ENCODE measurements at places on chromosomes 12 and 14.

- DNase-seq = no peak
These were observed 1.6 kb downstream of the FMNL3 start for GRCh38 chr12:49705479-49706134.

GRCh38 chr12:10853776-10854175 lies 4.5 kb upstream of the PRR4 start:
- no peak for DNase-seq

DNA sequence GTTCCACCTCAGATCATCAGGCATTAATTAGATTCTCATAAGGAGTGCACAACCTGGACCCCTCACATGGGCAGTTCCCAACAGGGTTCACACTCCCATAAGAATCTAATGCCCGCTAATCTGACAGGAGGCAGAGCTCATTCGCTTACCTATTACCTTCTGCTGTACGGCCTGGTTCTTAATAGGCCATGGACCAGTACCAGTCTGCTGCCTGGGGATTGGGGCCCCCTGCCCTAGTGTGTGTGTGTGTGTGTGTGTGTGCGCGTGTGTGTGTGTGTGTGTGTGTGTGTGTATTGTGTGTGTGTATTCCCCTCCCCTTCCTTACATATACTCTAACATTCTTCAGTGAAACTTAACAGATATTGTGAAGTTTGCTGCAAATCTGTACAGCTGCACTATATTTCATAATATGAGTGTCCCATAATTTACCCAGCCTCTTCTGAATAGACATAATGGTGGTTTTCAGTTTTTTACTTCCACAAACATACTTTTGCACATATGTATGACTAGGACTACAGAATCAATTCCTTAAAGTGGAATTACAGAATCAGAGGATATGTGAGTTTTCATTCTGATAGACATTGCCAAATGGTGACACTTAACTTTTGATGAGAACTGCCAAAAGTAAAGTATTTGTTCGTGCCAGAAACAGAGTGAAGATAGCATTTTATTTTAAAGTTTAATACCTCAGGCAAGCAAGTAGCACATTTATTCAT lies 205.2 kb upstream of the EEA1 start:
- DNase-seq = no peak

DNA sequence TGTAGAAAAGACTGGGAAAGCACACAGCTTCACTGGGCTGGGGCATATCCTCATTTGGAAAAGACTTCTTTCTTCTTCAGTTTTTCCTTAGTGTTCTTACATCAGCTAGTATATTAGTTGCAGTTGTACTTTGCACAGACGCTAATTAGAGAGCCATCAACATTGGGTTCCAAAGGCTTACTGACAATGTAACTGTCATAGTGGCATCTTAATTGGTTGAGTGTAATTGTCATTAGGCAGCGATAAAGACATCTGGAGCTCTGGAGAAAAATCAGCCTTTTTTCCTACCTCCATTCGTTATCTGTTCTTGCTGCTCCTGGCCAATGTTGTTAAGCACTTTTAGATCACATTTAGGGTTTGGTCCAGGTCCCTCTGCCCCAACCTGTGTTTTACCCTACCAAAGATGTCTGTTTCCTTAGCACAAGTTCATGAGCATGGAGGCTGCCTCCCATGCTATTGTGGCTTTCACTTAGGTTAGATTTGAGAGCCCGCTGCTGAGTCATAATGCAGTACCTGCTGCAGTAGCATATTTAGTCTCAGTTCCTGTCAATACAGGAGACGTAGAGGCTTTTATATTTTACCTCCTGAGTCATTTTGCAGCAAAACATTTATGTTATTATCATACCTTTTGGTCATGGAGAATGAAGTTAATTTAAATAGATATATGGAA lies 49.2 kb downstream of the FBXW8 start:
- no peak for DNase-seq

DNA sequence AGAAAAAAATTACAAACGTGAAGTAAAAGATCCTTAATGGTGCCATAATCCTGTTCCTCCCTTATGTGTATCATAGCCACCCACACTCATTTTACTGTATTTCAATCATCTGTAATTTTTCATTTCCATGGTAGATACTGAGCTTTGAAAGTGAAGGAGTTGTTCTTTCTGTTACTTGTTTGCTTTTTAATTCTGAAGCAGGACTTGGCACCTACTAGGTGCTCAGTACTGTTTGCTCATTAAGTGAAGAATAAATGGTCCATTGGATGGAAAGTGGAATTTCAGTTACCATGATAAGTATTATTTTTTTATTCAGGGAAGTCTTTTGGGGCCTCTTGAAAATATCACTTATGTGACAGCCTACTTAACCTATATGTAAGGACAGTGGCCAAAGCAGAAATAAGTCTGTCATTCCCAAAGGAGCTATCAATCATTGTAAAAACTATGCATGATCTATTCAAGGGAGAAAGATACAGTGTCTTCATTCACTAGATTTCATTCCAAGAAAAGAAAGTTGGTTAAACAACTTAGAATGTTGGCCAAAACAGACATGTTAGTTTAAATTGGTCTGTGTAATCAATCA lies 1244.4 kb upstream of the SEL1L start:
- DNase-seq = no peak

- DNase-seq = no peak
These were observed 76.6 kb upstream of the GZMB start for GRCh38 chr14:24710403-24711112.

- no peak for DNase-seq
These were observed 44.6 kb downstream of the GNS start for GRCh38 chr12:64714551-64714968.

DNA sequence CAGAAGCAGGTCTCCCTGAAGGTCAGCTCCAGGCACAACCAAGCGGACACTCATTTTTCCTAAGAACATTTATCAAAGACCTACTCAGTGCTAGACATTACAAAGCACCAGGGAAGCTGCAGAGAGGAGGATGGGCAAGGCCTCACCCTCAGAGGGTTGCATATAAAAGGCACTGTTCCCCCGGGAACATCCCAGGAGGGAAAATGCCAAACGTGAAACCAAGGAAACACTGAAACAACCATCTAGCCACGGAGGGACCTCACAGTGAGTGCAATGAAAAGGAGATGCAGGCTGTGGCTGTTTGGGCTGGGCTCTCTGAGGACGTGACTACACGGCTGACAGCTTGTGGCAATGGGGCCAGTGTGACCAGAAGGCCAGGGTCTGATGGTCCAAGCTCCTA lies 117.4 kb upstream of the VASH1 start:
- DNase-seq = no peak

DNA sequence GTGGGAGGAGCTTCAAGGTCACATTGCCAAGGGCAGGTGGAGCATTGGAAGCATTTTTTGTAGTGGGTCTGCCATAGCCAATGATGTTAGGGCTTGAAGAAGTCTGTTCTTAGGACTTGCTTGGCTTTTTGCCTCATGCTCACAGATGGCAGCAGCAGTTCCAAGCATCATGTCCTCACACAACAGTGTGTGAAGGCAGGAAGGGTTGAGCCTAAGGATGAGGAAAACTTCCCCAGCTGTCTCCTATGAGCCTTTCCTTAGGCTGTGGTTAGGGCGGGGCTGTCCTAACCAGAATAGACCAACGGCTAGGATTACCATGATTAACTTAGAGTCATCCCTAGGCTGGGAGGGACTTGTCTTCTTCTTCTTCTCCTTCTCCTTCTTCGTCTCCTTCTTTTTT lies 76.2 kb upstream of the KCNA1 start:
- no peak for DNase-seq

- DNase-seq = no peak
These were observed 9.2 kb downstream of the KRT1 start for GRCh38 chr12:52670961-52671360.

- no peak for DNase-seq
These were observed 22.5 kb downstream of the MRPS35 start for GRCh38 chr12:27733052-27733656.

- DNase-seq = no peak
These were observed 43.5 kb downstream of the ERH start for GRCh38 chr14:69354383-69355153.

- DNase-seq = no peak
These were observed 576.2 kb upstream of the TBX3 start for GRCh38 chr12:115259968-115260747.

- DNase-seq = no peak
These were observed 12.6 kb downstream of the SLC8B1 start for GRCh38 chr12:113322343-113322742.

- DNase-seq = no peak
These were observed 11.3 kb downstream of the PPP2R5C start for GRCh38 chr14:101772770-101773169.

DNA sequence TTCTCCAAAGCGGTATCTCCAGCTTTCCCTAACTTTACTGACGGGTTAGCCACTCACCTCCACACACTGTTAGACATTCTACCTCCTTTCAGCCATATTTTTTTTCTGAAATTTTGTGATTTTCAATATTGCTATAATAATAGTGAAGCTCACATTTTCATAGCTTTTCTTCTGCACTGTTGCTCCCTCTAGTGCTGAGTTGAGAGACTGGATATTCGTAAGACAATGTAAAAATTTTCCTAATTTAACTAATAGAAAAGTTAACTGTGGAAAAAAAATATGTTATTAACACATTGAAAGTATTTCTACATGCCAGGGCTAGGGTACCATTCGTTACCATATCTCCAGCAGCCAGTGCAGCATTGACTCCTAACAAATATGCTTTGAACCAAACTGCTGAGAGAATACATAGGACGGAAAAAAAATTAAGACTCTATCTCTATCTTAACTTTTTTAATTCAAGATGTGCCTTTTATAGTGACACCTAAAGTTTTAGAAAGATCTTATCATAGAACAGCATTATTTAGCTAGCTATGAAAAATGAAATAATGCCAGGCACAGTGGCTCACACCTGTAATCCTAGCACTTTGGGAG lies 48.7 kb upstream of the ABCC9 start:
- DNase-seq = no peak

- no peak for DNase-seq
These were observed 39.1 kb upstream of the DHRS7 start for GRCh38 chr14:60204104-60204842.

- no peak for DNase-seq
These were observed 96.9 kb downstream of the DNAH10 start for GRCh38 chr12:123859035-123859434.

DNA sequence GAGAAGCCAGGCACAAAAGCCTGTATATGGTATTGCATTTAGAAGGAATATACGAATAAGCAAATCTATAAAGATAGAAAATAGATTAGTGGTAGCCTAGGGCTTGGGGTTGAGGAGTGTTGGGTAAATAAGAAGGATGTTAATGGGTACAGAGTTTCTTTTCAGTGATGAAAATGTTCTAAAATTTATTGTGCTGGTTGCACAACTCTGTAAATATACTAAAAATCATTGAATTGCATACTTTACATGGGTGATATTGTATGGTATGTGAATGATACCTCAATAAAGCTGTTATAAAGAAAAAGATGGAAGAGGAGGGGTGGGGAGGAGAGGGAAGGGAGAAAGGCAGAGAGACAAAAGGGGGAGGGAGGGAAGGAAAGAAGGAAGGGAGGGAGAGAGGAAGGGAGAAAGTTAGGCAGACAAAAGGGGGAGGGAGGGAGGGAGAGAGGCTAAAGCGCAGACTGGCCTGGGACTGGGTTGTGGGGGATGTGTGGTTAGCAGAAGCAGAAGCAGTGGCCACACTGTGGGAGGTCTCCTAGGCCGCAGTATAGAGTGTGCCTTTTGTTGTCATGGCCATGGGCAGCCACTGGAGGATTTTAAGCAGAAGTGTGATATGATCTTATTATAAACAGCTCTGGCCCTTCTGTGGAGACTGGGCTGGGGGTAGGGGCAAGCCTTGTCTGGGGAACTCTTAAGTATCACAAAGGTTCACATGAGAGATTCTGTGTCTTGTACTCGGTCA lies 73.6 kb upstream of the ELK3 start:
- DNase-seq = no peak

DNA sequence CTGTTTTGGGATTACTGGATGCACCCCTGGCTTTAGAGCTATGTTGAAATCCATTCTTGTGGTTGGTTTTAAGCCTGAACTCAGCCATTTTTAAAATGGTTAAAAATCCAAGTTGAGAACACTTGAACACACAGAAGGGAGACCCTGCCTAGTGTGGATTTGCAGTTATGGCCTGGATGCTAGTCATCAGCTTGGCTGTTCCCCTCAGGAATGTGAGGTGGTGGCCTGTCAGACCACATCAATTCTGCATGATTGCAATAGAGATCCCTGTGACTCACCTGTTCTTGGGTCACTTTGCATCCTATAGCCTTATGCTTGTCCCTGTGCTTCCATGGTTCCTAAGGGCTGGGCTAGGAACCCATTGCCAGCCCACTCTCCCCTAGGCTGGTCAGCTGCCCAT lies 454.1 kb downstream of the ATP23 start:
- no peak for DNase-seq
